Vagina (tissue), 2 donors: ENCODE measurements at places on chromosomes 16 and 17.

- DNase-seq, result no peak
Observed at GRCh38 chr17:65930140-65930730, 261.7 kb downstream of the CEP112 start.

- DNase-seq, result no peak
Observed at GRCh38 chr16:4675864-4676786, 17.2 kb upstream of the NUDT16L1 start.

GRCh38 chr17:21295036-21295952 lies 10.8 kb downstream of the MAP2K3 start:
- no peak for DNase-seq

- no peak for DNase-seq
Observed at GRCh38 chr17:21077281-21077680, 34.5 kb upstream of the USP22 start.

DNA sequence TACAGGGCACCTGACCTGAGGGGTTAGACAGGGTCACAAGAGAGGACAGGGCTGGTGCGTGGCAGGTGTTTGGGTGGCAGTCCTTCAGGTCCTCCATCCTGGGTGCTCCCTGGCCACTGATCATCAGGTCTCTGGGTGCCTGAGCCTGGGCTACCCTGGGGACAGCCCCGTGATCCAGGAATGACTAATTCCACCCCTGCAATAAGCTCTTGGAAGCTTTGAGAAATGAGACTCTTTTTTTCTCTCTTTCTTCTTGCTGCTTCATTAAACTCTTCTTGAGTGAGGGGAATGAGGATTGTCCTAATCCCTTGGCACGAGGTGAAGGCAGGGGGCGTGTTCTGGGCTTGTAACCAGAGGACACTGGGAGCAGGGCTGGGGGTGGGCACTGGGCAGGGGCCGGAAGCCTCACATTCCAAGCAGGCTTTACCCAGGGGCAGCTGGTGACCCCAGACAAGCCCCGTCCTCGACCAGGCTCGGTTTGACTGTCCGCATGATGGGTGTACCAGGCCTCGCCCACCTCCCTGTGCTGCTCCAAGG lies 21.4 kb upstream of the SPNS2 start:
- DNase-seq, result no peak

- DNase-seq, result no peak
Observed at GRCh38 chr17:60163108-60163784, 13.5 kb downstream of the CA4 start.

GRCh38 chr16:14334366-14335080 lies 263.4 kb downstream of the MRTFB start:
- no peak for DNase-seq

DNA sequence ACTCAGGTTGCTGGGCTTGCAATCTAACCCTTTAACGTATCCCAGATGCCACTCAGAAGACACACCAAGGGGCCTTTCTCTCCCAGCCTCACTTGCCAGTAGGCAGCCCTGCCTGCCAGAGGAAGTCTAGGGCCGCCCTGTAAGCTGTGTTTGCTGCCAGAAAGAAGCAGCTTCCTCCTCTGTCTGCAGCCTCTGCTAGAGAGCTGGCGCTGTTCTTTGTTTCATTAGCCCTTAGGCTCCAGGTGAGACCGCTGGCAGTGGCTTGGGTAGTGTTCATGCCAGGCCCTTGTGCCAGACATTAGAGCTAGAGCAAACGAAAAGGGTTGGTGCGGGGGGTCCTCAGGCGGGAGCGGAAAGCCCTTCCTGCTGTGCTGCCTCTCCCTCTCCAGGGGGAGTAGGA lies 8.9 kb downstream of the CTRL start:
- DNase-seq, result no peak

DNA sequence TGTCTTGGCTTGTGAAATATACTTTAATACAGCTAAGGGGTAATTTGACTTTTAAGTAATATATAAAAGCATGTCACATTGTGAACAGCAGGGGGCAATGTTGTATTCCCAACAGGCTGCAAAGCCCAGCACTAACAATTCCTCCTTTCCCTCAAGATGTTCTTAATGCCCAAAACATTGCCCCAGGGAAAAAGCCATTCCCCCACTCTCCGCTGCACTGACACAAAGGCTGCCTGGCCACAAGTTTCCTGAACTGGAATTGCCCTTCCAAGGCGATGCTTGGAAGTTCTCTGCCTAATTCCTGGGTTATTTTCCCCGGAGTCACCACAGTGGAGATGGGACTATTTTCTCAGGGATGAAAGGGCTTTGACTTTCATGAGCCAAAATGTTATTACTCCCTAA lies 27.2 kb downstream of the CLEC16A start:
- DNase-seq, result no peak
